A549 (cell line): ENCODE measurements at places on chromosomes 12 and 14.
A peak's percentile ranks its signal among the peaks of the same experiment; 100 is the strongest.

- peak; percentile 51 for DNase-seq
These were observed 5.2 kb upstream of the ATG14 start for GRCh38 chr14:55416866-55417265.

- no peak for DNase-seq
These were observed 77.1 kb downstream of the ARF6 start for GRCh38 chr14:49969961-49970360.

DNA sequence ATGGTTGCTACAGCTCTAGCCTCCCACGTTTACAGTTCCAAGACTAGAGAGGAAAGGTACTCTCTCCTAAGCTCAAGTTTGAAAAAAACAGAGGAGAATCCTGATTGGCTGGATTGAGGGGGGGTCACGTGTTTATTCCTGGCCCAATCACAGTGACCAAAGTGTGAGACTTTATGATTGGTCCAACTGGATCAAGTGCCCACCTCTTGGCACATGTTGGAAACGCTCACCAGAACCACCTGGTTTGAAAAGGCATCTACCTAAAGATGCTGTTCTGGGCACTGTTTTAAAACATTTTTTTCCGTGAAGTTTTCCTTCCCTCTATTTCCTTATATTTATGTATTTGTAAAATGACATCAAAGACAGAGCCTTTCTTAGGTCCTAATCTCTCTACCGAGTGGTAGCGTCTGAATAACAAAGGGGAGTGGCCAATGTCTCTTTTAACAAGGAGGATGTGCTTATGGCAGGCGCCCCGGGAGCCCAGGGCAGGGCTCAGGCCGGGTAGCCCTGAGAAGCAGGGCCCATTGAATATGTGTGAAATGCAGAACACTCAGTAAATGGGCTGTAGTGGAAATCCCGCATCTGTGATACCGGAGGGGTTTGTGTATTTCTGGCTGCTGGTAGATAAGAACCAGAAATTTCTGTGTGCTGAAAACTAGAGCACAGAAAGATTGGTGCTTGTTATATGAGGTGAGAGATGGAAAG is 146.2 kb downstream of the ATP23 start:
- DNase-seq = no peak

GRCh38 chr14:23538050-23538718 is 13.4 kb downstream of the ZFHX2 start:
- no peak for DNase-seq

DNA sequence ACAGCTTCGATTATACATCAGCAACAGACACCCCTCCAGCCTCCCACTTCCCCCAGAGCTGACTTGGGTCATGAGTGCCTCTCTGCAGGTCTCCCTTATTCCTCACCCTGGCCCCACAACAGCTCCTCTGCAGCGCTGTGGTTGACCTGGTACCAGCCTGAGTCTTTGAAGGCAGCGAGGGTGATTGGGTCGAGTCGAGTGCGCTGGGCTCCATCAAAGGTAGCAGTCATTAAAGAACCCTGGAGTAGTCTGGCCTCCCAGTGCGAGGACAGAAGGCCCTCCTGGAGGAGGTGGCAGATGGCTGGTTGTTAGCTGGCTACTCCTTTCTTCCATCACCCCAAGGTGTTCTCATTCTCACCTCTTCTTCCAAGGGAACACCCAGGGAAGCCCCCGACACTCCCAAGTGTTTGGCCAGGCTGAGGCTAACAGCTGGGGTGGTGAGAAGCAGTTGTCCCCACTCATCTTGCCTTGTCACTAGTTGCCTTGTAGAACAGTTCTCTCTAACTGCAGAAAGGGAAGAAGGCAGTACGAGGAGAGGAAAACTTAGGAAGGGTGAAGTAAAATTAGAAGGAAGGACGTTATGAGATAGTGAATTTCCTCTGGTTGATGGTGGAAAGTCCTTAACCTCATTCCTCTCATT is 2.7 kb downstream of the CIROP start:
- DNase-seq = no peak

DNA sequence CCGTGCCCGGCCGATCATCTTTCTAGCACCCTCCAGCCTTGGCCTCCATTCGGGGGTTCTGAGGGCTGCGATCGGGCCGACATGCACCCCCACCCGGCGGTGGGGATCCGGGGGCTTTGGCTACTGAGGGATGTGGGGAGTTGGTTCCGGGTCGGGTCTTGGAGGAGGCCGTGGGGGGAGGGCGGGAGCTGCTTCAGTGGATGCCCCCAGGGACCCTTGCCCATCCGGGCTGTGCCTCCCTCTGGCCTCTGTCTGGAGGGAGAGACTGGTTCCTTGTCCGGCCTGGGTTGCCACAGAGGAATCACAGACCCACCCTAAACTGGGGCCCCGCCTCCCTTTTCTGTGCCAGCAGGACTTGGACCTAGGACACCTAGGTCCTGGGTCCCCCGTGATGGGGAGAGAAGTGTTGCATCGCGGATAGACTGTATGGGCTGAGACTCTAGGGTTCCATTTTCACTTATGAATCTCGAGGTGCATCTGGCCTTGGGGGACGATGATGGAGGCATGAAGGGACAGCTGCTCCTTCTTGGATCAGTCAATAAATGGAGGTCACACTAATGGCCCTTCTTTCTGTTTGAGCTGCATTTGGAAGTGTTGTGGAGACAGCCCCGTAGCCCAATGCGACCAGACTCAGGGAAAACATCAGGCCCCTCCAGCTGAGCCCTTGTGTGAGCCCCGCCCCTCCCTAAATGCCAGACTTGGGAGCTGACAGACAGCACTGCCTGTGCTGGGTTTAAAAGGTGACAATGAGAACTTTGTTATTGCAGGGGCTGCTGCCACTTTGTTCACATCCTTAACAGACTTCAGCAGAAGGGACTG is 577 bp downstream of the DTX3 start:
- DNase-seq = no peak

GRCh38 chr14:26765301-26765700 is 167.5 kb upstream of the NOVA1 start:
- DNase-seq = no peak

- no peak for DNase-seq
These were observed 138.7 kb downstream of the PHLDA1 start for GRCh38 chr12:75892731-75893408.

DNA sequence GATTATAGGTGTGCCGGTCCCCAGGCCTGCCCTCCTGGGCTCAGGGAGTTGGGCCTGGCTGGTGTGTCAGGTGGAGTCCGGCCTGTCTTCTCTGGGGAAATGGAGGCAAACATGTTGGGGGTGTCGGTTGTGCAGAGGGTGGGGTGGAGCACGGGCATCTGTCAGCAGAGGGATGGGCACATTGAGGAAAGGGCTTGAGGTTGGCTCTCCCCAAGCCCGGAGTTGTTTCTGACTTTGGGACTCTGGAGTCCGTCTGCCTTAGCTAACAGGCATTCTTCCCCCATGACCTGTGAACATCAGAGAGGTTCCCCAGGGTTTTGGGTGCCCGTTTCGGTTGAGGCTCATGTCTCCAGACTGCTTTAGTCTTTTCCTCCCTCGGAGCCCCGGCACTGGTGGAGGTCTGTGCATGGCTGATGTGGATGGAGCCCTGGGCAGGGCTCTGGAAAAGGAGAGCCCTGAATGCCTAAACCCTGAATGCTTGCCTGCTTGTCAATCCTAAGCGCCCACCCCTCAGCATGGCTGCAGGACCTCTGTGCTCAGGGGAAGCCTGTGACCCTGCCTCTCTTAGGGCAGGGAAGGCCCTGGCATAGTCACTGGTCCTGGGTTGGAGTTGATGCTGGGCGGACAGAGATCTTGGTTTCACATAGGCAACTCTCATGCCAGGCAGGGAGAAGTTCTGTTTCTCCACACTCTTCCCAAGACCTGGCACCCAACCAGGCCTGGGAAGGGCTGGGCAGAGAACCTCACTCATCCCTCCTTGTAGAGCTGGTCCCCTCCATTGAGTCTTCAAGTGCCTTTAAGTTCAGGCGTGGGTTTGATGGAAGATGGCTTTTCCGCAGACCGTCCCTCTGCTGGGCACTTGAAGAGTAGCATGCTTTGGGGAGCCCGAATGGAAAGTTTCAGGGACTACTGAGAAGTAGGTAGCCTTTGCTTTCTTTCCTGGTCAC is 12.9 kb downstream of the NYNRIN start:
- DNase-seq = peak; percentile 74

DNA sequence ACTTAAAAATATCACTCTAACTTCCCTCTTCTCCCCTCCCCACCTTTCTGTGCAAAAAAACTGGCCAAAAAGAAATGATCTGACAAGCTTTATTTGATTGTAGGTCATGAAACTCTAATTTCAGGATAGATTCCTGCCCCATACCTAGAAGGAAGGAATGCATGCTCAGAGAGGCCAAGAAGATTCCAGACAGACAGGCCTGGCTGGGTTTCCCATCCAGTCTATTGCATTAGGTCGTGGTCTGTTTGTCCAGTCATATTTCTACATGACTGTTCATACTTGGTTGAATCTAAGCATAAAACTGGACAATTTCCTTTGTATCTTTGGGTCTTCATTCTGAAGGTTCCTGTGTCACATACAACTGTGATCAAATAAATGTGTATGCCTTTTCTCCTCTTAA is 20.0 kb upstream of the SLC15A5 start:
- DNase-seq = no peak

DNA sequence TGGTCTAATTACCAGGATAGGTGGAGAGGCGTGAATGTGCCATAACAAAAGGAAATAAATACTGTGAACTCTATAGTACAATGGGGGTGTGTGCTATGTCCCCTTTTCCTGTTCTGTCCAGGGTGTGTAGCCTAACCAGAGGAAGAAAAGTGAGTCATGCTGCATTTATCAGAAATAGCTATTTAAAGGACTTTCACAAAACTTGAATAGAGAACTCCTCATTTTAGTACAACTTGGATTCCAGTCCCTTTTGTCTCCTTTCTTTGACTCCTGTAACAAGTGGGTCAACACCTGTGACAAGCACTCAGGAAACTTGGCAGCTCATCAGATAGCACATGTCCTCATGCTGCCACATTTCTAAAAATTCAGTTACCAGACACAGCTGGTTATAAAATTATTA is 123.4 kb downstream of the CCDC91 start:
- DNase-seq = no peak

- no peak for DNase-seq
These were observed 2.0 kb upstream of the PPFIBP1 start for GRCh38 chr12:27521981-27522380.

- DNase-seq = no peak
These were observed 153.9 kb upstream of the GSC start for GRCh38 chr14:94923786-94924185.

DNA sequence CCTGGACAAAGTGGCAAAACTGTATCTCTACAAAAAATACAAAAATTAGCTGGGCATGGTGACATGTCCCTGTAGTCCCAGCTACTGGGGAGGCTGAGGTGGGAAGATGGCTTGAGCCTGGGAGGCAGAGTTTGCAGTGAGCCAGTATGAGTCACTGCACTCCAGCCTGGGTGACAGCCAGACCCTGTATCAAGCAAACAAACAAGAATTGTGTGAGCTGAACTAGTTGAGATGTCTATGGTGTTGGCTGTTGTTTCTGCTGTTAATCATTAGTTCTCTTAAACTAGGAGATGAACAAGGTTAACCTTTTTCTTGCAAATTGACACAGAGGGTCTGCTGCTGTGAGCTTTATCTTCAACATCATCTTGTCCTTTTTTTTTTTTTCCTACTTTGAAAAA is 23.6 kb downstream of the RASSF3 start:
- peak; percentile 92 for DNase-seq

GRCh38 chr12:3540387-3540990 is 49.5 kb downstream of the PRMT8 start:
- DNase-seq = no peak

DNA sequence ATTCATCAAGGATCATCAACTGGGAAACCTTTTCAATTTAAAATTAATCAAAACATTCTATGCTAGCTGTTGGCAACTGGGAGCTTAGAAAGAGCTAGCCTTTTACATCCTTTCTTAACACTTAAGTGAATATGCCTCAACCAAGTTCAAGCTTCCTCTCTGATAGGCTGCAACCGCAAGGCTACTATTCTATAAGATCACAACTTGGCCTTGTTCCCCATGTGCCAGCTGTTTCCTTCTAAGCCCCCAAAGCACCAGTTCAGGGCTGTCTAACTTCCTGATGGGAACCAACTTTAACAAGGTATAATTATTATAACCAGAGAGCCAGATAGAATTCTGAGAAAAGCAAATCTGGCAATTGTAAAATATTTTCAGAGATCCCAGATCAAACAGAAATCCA is 37.0 kb downstream of the KCNC2 start:
- no peak for DNase-seq

DNA sequence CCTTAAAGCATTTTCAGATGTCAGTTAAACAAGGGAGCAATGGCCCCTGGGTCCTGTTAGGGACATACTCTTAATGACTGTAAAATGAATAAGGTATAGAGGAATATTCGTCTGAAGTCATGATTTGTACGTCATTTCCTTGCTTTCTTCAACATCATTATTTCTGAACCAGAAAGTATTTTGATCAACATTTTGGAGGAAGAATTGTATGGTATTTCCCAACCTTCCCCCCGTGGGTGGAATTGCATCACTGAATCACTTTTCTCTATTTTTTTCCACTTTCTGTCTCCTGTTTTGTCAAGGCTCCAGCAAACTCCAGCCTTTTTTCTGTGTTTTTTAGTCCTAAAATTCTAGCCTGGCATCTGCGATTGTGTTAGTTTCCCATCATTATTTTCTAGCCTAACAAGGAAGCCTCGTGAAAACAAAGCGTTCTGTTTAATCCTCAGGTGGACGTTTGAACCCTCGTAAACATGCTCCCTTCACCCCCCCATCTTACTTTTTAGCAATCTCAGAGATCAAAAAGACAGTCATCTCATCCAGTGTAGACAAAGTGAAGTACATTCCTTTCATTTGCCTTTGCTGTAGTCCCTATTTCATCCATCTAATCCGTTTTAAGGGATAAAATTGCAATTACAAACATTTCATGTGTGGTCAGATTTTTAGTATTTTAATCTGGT is 62.3 kb downstream of the ETV6 start:
- no peak for DNase-seq

DNA sequence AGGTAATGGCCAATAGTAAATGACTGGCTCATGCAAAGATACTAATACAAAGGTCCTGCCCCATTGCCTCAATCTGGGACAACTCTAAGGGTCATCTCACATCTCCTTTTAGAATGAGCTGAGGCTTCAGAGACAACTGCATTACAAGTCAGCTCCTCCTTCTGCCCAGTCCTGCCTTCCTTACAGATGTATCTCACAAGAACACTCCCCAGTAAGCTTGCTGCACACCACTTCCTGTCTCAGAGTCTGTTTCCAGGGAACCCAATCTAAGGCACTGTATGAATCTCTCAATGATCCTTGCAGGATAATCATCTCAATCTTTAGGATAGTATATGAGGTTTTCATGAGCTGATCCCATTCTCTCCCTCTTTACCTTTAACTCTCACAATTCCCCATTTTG is 57.8 kb upstream of the ZDHHC17 start:
- DNase-seq = no peak

GRCh38 chr14:39426605-39427004 is 5.6 kb downstream of the FBXO33 start:
- DNase-seq = peak; percentile 51
